ENCODE measurements at places on chromosomes 12 and 14. TPM values are rescaled to one million over a fixed set of nuclear protein-coding genes. Genes with fewer than 3 reads are reported as not detected.

DNA sequence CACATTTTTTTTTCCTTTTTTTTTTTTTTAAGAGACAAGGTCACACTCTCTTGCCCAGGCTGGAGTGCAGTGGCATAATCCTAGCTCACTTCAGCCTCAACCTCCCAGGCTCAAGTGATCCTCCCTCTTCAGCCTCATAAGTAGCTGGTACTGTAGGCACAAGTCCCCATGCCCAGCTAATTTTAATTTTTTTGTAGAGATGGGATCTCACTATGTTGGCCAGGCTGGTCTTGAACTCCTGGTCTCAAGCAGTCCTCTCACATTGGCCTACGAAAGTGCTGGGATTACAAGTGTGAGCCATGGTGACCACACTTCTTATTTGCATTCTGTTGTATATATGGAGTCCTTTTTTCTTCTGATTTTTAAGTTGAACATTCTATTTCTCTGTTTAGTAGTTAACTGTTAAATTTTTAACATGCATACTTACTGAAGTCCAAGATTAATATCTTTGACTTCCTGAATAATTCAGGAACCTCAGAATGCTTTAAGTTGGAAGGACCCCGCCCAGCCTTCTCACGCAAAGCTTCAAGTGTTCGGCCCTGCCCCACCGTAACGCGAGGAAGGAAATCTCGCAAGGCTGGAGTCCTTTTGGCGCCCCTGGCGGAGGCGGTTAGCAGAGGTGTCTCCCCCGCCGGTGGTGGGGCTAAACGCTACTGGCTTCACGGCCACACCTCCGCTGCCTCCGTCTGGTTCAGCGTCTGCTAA lies 21.6 kb downstream of the SPATS2 start:
- H3K27ac ChIP-seq = no peak overlapping the region
- H3K27me3 ChIP-seq = no peaks in the 10 kb centered on the region
- H3K36me3 ChIP-seq = no peaks in the 10 kb centered on the region
- peaks cover 4% of the 10 kb centered on the region for H3K4me1 ChIP-seq

GRCh38 chr14:76811561-76811960 lies 1.1 kb downstream of the ANGEL1 start:
- H3K36me3 ChIP-seq = no peaks in the 10 kb centered on the region
- DNase-seq = no peak
- peaks cover 10% of the 10 kb centered on the region for H3K4me1 ChIP-seq
- H3K27me3 ChIP-seq = no peaks in the 10 kb centered on the region
- H3K4me3 ChIP-seq = peak overlapping the region; percentile 75

DNA sequence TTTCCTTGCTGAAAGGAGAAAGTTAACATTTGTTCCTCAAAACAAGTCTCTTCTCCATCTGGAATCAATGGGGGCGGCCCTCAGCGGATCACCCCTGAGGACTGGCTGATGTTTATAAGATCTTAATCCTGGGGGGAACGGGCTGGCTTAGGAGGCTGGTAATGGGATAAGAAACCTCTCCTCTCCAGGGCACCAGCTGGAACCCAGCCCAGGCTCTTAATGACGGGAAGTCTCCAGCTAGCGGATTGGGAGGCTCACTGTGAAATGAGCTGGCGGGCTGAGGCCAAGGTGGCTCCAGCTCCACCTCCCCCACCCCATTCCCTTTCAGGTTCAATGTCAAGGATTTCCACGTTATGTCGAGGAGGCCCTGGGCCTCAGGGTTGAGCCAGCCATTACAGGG lies 1133.0 kb downstream of the VRK1 start:
- H3K36me3 ChIP-seq = no peaks in the 10 kb centered on the region
- H3K4me3 ChIP-seq = no peak overlapping the region
- H3K4me1 ChIP-seq = peaks cover 9% of the 10 kb centered on the region
- DNase-seq = no peak
- no peaks in the 10 kb centered on the region for H3K27me3 ChIP-seq

DNA sequence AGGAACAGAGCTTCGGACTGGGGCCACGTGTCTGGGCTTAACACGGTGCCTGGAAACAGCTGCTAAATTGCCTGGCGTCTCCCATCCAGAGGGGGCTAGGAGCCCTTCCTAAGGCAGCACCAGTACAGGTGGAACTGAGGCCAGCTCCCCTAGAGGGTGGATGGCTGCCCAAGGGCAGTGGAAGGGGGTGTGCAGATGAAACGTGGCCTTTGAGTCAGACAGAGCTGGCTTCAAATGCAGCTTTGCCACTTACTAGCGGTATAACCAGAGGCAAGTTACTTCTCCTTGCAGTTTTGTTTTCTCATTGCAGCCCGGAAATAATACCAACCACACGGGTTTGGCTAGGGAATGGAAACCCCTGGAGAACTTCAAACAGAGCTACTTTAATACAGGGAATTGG lies 59.3 kb upstream of the SLC24A4 start:
- H3K4me3 ChIP-seq = no peak overlapping the region
- no peaks in the 10 kb centered on the region for H3K36me3 ChIP-seq
- H3K4me1 ChIP-seq = peaks cover 3% of the 10 kb centered on the region

- H3K36me3 ChIP-seq = no peaks in the 10 kb centered on the region
- no peak overlapping the region for H3K4me3 ChIP-seq
- no peak overlapping the region for H3K27ac ChIP-seq
- H3K27me3 ChIP-seq = peaks cover 56% of the 10 kb centered on the region
- H3K4me1 ChIP-seq = no peaks in the 10 kb centered on the region
Measured at GRCh38 chr14:103542605-103543088, 13.7 kb downstream of the TRMT61A start.

- no peak overlapping the region for H3K27ac ChIP-seq
- no peaks in the 10 kb centered on the region for H3K36me3 ChIP-seq
- no peak for DNase-seq
Measured at GRCh38 chr12:67842124-67842523, 147.1 kb upstream of the IFNG-AS1 start.

DNA sequence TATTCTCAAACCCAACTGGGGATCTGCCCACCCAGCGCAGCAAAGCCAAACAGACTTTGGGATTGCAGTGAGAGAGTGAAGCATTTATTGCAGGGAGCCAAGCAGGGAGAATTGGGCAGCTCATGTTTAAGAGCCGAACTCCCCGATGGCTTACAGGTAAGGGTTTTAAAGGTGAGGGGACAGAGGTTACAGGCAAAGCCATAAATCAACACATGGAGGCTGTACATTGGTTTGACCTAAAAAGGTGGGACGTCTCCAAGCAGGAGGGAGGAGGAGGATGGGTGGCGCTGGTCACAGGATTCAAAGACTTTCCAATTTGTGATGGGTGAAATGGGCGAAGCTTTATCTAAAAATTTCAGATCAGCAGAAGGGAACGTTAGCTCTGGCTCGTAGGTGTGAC lies 18.2 kb downstream of the OAS2 start:
- H3K36me3 ChIP-seq = peaks cover 86% of the 10 kb centered on the region
- no peak for DNase-seq
- no peak overlapping the region for H3K27ac ChIP-seq
- H3K27me3 ChIP-seq = no peaks in the 10 kb centered on the region

GRCh38 chr14:33039311-33039710 lies 100.6 kb downstream of the NPAS3 start:
- H3K27me3 ChIP-seq = no peaks in the 10 kb centered on the region
- H3K27ac ChIP-seq = no peak overlapping the region
- H3K36me3 ChIP-seq = no peaks in the 10 kb centered on the region
- H3K4me3 ChIP-seq = no peak overlapping the region
- H3K4me1 ChIP-seq = no peaks in the 10 kb centered on the region

- peaks cover 26% of the 10 kb centered on the region for H3K27me3 ChIP-seq
- H3K4me3 ChIP-seq = peak overlapping the region; percentile 13
- no peak overlapping the region for H3K27ac ChIP-seq
- peaks cover 10% of the 10 kb centered on the region for H3K4me1 ChIP-seq
- no peaks in the 10 kb centered on the region for H3K36me3 ChIP-seq
- DNase-seq = peak; percentile 61
Measured at GRCh38 chr12:106903241-106903945, 52.3 kb upstream of the TMEM263 start.

DNA sequence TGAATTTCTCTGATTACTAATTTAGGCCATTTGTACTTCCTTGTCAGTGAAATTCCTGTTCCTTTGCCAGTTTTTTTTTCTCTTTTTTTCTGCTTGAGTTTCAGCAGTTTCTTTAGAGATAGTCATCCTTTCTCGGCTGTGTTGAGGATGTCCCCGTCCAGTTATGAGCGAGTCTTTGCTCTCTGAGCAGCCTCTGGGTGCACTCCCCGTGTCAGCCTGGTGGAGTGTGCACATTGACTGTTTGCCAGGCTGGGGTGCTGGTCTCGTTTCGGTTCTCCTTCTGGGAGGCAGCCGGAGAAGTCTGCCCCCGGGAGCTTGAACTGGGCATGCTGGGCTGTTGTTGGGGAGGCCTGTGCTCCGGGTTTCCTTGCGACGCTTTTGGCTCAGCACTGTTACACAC lies 3.0 kb downstream of the PACS2 start:
- no peak for DNase-seq
- no peak overlapping the region for H3K4me3 ChIP-seq
- no peaks in the 10 kb centered on the region for H3K36me3 ChIP-seq
- no peak overlapping the region for H3K27ac ChIP-seq
- peaks cover 28% of the 10 kb centered on the region for H3K4me1 ChIP-seq

DNA sequence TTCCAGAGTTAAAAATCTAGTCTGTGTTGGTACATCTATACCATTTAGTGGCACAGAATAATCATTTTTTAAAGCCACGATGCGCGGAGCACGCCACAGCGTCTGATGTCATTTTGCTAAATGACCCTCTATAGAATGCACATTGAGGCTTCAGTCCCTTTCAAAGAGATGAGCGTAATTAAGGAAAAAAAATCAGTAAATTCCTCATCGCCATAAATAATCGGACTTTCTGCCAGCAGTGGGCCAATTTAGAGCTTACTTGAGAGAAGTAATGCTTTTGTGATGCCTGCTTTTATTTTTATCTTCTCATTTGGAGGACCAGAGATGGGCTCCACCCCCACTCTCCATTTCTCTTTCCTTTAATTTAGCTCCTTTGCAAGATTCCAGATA lies 4.0 kb downstream of the ASCL1 start:
- H3K27ac ChIP-seq = no peak overlapping the region
- H3K36me3 ChIP-seq = no peaks in the 10 kb centered on the region
- no peaks in the 10 kb centered on the region for H3K4me1 ChIP-seq
- H3K27me3 ChIP-seq = peaks cover 37% of the 10 kb centered on the region

- DNase-seq = peak; percentile 91
- no peaks in the 10 kb centered on the region for H3K27me3 ChIP-seq
- peak overlapping the region; percentile 99 for H3K27ac ChIP-seq
- H3K36me3 ChIP-seq = no peaks in the 10 kb centered on the region
- H3K4me1 ChIP-seq = peaks cover 97% of the 10 kb centered on the region
Measured at GRCh38 chr14:22561661-22562579, 27.1 kb downstream of the DAD1 start.

DNA sequence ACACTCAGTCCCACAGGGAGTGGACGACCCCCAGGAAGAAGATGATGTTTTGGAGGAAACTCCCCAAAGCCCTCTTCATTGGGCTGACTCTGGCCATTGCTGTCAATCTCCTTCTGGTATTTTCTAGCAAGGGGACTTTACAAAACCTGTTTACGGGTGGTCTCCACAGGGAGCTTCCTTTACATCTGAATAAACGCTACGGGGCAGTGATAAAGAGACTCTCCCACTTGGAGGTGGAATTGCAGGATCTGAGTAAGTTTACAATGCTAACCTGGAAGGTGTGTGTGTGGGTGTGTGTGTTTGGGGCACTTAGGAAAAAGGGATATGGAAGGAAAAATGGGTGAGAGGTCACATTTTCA lies 416 bp downstream of the GALNT8 start:
- DNase-seq = no peak
- H3K27me3 ChIP-seq = peaks cover 7% of the 10 kb centered on the region
- no peaks in the 10 kb centered on the region for H3K4me1 ChIP-seq
- H3K27ac ChIP-seq = no peak overlapping the region
- H3K36me3 ChIP-seq = no peaks in the 10 kb centered on the region

DNA sequence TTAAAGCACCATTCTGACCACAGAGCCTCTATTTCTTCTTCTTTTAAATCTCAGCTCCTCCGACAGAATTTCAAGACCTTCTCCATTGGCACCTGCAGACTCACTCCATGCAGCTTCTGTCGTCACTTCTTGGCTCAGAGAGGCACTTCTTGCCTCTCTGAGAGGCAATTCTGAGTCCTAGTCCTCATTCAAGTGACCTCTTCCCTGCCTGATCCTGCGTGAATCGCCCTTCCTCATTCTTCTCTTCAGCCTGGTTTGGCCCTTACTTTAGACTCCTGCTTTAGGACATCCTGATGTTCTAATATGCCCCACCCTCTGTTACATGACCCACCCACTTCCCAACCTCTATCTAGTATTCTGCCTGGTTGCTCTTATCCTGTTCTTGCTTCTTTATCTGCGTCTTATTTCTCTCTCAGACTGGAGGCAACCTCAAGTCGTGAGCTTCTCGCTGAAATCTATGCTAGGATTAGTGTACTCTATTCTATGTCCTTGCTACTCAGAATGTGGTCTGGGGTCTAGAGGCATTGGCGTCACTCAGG lies 55.6 kb upstream of the CISTR start:
- no peaks in the 10 kb centered on the region for H3K4me1 ChIP-seq
- no peak overlapping the region for H3K27ac ChIP-seq
- no peak overlapping the region for H3K4me3 ChIP-seq
- peaks cover 7% of the 10 kb centered on the region for H3K27me3 ChIP-seq

Gene CCDC197
- total RNA-seq = not detected

Gene SCN8A
- total RNA-seq = 1.0 TPM

Gene GLIPR1L1
- not detected for total RNA-seq

Gene KLRF1
- 0.89 TPM for total RNA-seq

Gene MIPOL1
- not detected for total RNA-seq

Gene CLEC14A
- total RNA-seq = not detected

Gene SIVA1
- 79.5 TPM for total RNA-seq

Gene SLC2A13
- total RNA-seq = 6.0 TPM

Gene CCDC196
- not detected for total RNA-seq

Gene LRRC10
- total RNA-seq = not detected

Gene BHLHE41
- not detected for total RNA-seq

Gene A2M
- 6.5 TPM for total RNA-seq

Data from T-cell (primary cell).